SK-N-SH (cell line): ENCODE measurements at places on chromosomes 7 and 10.

- H3K4me1 ChIP-seq, result no peaks in the 10 kb centered on the region; the same call in 1 of the 2 replicates
- H3K27ac ChIP-seq, result no peak overlapping the region
- H3K36me3 ChIP-seq, result peaks cover 38% of the 10 kb centered on the region
- no peak for DNase-seq
- H3K27me3 ChIP-seq, result no peaks in the 10 kb centered on the region
Observed at GRCh38 chr10:43166880-43167497, 28.7 kb downstream of the CSGALNACT2 start.

DNA sequence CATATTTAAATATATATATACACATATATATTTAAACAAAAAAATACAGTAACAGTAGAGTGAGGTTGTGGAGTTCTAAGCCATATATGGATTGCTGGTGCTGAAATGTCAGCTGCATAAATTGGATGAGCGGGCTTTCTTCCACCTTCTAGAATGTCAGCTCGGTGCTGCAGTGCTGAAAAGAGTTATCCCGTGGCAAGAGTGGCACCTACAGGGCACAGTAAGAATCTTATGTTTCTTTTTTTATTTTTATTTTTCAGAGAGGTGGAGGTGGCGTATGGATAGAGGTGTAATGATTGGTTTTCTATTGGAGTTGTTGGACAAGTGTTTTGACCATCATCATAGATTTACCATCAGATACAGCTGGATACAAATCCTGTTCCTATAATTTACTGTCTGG, 86.2 kb upstream of the DYNC1I1 start:
- H3K4me3 ChIP-seq, result no peak overlapping the region
- no peaks in the 10 kb centered on the region; the same call in 1 of the 2 replicates for H3K27me3 ChIP-seq
- H3K36me3 ChIP-seq, result no peaks in the 10 kb centered on the region
- no peak overlapping the region for H3K27ac ChIP-seq

GRCh38 chr7:29345590-29345989, 151.0 kb downstream of the CHN2 start:
- DNase-seq, result peak; percentile 63
- no peaks in the 10 kb centered on the region for H3K27me3 ChIP-seq
- 0 out of 2 replicates have a peak, but pooled peaks cover 4% of the 10 kb centered on the region for H3K4me1 ChIP-seq
- H3K36me3 ChIP-seq, result no peaks in the 10 kb centered on the region

- H3K27ac ChIP-seq, result no peak overlapping the region
- no peak overlapping the region for H3K4me3 ChIP-seq
- H3K4me1 ChIP-seq, result no peaks in the 10 kb centered on the region; the same call in 1 of the 2 replicates
Observed at GRCh38 chr10:48587819-48588218, 17.1 kb downstream of the ARHGAP22 start.

GRCh38 chr10:60050366-60050765, 144.0 kb upstream of the CCDC6 start:
- H3K4me1 ChIP-seq, result no peaks in the 10 kb centered on the region; the same call in 1 of the 2 replicates
- no peaks in the 10 kb centered on the region for H3K27me3 ChIP-seq

GRCh38 chr7:74025730-74026129, 2.2 kb upstream of the ELN start:
- H3K27me3 ChIP-seq, result no peaks in the 10 kb centered on the region
- H3K4me3 ChIP-seq, result no peak overlapping the region
- no peak for DNase-seq
- H3K27ac ChIP-seq, result no peak overlapping the region
- H3K4me1 ChIP-seq, result peaks cover 20% of the 10 kb centered on the region

DNA sequence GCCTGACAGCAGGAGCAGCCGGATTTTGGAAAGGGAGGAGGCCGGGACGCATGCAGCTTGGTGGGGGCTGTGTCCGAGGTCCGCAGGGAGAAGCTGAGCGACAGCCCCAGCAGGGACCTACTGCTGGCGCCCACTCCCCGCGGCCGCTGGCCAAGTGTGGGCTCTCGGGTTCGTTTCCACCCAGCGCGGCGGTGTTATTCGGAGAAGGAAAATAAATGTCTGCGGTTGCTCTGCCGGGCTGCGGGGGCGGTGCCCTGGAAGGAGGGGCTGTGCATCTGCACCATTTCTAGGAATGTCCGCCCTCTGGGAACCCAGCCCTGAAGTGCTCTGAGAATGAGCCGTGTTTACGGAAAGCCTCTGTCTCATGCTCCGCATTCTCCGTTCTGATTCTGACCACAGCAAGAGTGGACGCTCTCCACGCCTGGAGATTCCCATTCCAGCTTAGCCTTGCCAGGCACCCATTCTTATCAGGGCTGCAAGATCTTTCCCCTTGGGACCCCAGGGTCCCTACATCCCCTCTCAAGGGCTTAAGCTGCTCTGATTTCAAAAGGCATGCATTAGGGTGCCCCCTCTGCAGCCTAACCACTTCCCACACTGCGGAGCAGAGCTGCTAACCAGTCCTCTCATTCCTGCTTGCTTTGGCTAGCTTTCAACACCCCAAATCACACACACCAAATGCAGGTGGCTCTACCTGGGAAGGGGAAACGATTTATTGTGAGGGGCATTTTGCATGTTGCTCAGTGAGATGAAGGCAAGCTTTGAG, 256.6 kb upstream of the GLI3 start:
- H3K4me1 ChIP-seq, result peaks cover 9% of the 10 kb centered on the region; the same call in 1 of the 2 replicates
- H3K27ac ChIP-seq, result no peak overlapping the region
- H3K27me3 ChIP-seq, result peaks cover 35% of the 10 kb centered on the region; the same call in 1 of the 2 replicates
- DNase-seq, result peak; percentile 20
